ENCODE measurements at places on chromosomes 7 and 10.

- no peak for DNase-seq
These were observed 119.0 kb downstream of the HTR7 start for GRCh38 chr10:90738885-90739284.

- DNase-seq, result peak; percentile 71
These were observed at the start of gene ZNF488 for GRCh38 chr10:47384148-47384921. TSS of gene ZNF488 (minus strand) at chr10:47384293. CDS start at chr10:47368829, 15,464 bp downstream.

DNA sequence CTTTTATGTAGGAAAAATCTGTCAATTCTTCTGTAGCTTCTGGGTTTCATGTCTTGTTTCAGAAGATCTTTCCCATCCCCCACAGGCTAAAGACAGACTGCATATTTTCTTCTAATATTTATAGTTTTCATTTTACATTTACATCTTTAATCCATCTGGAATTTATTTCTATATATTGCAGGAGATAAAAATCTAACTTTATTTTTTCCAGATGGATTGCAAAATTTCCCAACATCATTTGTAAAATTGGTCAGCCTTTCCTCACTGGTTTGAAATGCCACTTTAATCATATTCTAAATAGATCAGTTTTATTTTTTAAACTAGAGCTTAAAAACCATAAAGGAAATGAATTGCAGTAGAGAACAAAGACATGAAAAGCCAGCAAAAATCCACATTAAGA, 46.9 kb downstream of the TMEM26 start:
- DNase-seq, result no peak

- DNase-seq, result no peak
These were observed 26.0 kb downstream of the CYP3A5 start for GRCh38 chr7:99653754-99654153.

DNA sequence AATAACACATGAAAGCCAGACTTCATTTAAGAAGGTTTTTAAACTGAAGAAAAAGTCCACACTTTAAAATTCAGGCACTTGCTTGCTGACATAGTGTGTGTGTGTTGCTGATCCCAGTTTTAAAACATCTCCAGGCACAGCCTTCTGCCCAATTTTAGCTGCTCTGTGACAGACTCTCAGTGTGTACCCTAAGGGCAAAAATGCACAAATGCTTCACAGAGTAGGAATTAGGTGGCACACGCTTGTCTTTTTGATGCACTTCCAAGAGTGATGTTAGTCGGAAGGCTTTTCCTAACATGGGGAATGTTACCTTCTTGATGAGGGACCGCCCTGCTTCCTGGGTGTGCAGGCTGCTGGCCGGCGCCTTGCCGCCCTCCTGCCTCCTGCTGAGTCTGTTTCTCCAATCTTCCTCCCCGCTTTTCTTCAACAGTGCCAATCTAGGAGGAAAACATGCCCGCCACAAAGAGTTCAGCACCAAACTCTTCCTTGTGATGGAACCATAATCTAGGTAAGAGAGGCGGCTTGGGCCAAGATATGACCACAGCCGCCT, 122.3 kb downstream of the SVIL start:
- no peak for DNase-seq

GRCh38 chr10:107924458-107924857, 760.0 kb upstream of the SORCS1 start:
- DNase-seq, result no peak

GRCh38 chr7:23653942-23654341, 26.1 kb upstream of the FAM221A start:
- no peak for DNase-seq

- no peak for DNase-seq
These were observed 39.3 kb downstream of the BAZ1B start for GRCh38 chr7:73482746-73483145.

- DNase-seq, result no peak
These were observed 12.6 kb upstream of the FHIP2A start for GRCh38 chr10:114808982-114809381.

DNA sequence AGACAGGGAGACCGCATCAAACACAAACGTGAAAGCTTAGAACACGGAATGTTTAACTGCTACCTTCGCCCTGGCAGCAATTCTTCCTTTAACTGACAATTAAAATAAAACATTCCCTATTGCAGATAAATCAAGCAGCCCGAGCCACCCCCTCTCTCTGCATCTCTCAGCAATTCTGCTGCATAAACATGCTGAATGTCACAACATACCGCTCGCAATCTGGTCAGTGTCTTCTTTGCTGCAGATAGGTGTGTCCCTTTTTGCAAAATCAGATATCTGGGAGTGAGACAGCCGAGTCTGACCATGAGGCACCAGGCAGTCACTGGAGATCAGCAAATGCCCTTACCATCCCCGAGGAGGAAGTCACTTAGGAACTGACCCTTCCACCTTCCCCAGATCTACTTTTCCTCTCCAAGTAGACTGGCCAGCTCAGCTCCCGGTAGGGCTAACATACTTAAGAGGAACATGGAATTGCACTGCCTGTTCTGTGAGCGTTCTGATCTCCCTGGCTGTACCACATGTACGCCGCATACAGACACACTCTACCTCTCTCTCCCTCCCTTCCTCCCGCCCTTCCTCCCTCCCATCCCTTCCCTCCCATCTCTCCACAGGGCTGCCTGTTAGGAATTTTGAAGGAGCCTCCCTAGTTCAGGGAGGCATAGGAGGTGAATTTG, at the start of gene FRMD4A:
Gene FRMD4A, minus strand, starts transcription at position 537 of the 674 bp plus-strand sequence.
- DNase-seq, result no peak

DNA sequence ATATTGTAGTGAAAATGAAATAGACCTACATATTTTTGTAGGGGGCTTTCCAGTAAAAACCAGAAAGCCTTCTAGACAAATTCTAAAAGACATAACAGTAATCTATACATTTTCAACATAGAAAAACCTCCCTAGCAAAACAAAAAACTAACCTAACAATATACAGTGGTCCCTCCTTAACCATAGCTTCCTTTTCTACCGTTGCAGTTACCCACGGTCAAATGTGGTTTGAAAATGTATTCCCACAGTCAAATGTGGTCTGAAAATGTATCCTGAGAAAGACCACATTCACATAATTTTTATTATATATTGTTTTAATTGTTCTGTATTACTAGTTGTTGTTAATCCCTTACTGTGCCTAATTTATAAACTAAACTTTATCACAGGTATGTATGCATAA, 6.4 kb downstream of the PSAP start:
- no peak for DNase-seq

GRCh38 chr7:5997210-5997808, 11.5 kb downstream of the PMS2 start:
- DNase-seq, result peak; percentile 41

DNA sequence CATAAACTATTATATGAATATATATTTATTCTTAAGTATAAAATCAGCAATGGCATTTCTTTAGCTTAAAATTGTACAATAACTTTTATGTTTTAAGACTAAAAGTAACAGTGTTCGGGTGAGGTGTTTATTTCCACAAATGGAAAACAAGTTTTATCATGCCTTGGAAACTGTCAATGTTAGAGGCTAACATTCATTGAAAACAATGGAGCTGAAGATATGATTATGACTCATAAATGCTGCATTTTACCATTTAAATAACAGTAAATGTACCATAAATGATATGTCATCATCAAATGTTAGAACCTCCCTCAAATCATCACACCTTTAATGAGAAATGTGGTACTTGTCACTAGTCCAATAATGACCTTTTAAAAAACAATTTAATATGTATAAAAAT, 897.3 kb downstream of the PCDH15 start:
- DNase-seq, result no peak

DNA sequence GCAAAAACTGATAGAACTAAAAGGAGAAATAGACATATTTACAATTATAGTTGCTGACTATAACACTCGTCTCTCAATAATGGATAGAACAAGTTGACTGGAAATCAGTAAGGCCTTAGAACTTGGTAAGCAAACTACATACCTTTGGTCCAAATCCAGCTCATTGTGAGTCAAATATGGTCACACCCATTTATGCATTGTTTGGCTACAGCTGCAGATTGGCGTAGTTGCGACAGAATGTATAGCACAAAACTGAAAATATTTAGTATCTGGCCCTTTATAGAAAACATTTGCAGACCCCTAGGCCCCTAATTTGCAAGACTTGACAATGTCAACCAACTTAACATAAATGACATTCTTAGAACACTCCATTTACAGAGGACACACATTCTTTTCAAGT, 103.6 kb upstream of the EGR2 start:
- no peak for DNase-seq

DNA sequence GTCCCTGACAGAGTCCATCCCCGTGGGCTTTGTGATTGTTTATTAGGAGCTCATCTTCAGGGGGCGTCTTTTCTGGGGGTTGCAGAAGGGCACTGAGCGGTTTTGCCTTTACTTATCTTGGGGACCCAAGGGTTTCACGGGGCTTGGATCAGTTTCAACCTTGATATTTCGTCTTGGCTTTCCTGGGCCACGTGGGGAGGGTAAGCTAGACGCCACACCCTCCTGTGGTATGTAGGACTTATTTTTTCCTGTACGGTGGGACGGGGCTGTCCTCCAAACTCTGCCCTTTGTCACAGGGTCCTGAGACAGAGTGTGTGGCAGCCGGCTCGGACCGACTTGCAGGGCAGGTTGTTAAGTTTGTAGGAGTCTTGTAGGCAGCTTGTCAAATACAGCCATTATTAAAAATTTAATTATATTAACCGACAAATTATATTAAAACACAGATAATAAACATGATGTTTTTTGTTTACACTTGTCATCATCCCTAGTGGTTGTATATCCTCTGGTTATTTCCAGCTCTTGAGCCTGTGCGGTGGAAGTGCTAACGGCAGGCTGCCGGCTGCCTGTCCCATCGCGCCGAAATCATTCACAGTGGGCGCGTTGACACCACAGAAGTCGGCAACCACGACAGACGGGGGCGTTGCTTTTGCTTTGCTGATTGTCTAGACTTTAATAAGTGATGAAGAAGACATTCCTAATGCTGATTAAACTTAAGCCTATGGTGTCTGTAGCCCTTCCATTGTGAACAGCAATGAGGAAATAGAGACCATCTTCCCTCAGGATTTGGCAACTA, 193.2 kb downstream of the DNAJB6 start:
- DNase-seq, result no peak

DNA sequence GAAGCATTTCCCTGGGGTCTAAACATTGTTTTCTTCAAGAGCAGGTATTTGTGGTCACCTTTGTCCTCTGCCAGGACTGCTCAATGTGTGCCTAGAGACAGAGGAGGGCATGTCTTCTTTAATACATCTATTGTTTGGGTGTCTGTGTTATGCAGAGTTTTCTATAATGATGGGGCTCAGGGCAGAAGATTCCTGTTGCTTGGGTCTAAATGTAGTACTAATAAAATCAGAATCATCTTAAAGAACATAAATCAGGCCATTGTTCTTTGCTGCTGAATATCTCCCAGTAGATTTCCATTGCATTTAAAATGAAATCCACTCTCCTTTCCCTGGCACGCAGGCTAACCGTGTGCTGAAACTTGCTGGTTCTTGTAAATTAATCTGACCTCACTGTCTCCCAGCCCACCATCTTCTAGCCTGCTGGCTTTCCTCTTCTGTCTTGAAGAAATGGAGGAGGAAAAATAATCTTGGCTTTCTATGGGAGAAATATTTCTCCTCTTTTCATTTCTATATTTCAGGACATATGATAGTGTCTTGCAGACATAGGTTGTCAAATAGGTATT, 1396.8 kb downstream of the GATA3 start:
- DNase-seq, result no peak

- no peak for DNase-seq
These were observed 117.6 kb upstream of the CDC14C start for GRCh38 chr7:48806731-48807130.

- DNase-seq, result no peak
These were observed 69.9 kb upstream of the GTF2I start for GRCh38 chr7:74587435-74588126.
